Memory B cell (primary cell): ENCODE measurements at places on chromosomes 6 and 20.

DNA sequence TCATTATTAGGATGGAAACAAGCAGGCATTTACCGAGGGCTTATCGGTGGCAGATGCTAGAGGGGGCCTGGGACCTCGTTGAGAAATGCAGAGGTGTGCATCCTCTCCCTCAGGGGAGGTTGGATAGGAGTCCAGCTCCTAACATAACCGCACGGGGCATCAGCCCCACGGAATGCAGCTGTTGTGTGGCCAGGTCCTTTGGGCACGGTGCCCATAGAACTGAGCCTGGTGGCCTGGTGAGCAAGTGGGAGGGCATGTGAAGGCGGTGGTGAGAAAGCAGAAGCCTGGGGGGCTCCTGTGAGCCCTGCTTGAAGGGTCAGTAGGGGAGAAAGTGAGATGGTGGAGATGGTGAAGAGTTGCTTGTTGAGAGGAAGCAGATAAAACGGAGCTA, 143.7 kb downstream of the CDH26 start:
- no peak for DNase-seq

DNA sequence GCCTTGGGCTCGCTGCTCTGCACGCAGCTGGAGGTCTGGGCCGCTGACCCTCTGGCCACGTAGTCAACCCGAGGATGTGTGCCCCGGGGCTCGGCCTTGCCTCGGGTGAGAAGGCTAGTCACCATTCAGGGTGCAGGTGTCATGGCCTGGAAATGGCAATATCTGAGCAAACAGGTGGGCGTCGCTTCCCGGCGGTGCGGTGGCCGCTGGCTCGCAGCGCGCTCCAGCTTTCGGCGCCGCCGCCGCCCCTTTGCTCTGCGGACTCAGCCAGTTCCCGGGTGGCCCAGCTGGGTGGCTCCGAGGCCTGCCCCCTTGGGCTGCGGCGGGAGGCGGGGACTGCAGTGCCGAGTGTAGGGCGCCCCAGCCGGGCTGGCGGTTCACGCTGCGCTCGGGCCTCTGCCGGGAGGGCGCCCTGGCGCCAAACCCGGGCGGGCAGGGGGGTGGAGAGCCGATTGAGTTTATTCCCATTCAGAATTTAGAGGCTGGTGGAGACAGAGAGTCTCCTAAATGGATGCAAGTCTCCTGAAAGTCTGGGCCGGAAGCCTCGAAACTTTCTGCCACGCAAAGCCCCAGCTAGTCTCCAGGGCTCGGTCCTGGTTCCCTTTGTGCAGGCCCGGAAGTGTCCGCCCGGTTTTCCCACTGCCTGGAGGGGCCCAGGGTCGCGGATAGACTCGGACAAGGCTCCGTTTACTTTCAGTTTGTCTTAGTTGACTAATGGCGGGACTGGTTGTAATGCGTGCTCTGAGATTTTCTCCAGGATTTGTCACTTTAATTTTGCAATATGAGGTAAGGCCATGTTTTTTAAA, 11.3 kb upstream of the TFAP2A start:
- DNase-seq, result no peak

- DNase-seq, result no peak
Observed at GRCh38 chr6:22099923-22100322, 196.9 kb downstream of the PRL start.

- DNase-seq, result peak; percentile 68
Observed at GRCh38 chr6:16305246-16305725, 66.9 kb downstream of the GMPR start.

DNA sequence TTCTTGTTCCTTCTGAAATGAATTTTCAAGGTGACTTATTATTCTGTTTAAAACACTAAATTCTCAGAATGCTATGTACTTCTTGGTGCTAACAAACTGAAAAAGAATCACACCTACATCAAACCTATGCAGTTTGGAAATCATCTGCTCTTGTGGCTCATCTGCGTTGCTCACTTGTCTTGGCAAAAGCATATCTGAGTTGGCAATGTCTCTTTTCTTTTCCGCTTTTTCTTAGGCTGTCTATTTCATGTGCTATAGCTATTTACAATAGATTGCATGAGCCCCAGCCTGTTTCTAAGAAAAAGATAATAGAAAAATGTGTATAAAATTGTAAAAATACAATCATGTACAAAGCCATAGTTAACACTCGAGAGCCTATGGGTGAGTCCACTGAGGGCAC, 348.9 kb upstream of the AGPAT4 start:
- no peak for DNase-seq

DNA sequence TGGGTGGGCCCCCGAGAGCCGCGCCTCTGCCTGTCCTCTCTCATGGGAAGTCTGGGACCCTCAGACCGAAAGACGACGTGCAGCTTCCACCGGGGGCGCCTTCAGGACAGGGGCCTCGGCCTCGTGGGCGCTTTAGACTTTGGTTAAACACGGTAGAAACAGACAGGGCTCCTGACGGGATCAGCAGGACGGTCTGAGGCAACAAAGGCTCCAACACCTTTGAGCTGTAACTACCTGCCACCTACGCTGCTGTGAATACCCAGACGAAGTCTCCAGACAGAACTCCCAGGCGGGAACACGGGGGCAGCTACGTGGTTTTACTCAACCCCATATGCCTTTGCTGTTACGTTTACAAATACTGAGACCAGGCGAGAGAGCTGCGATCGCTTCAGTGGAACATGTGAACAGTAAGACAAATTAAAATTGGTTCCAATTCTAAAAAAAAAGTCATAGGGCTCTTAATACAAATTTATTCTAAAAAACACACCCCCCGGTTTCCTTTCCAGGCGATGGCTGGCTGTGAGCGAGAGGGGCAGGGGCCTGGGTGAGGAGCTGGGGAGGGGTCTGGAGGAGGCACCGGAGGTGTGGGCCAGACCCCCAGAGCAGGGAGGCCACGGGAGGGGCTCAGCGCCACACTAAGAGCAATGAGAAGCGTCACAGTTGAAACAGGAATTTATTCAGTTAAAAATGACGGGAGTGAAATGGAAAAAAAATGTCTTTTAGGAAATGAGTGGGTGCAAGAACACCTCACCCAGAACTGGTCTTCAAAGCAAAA, 453.2 kb downstream of the QKI start:
- no peak for DNase-seq

DNA sequence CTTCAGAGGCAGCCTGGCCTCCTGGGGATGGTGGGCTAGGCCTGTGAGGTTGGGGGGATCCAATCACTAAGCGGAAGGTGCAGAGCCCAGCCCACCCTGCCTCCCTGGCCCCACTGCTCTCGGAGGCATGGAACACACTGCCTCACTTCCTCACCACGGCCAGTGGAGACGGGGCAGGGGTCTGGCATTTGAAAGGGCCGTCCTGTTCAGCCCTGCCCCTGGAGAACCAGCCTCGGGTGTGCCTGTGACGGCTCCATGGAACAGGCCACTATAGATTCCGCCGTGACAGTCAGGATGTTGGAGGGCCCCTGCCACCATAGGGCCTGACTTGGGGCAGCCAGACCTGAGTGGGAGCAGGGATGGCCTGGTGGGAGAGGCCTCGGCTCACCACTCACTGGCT, 110.2 kb downstream of the DACT2 start:
- DNase-seq, result no peak

DNA sequence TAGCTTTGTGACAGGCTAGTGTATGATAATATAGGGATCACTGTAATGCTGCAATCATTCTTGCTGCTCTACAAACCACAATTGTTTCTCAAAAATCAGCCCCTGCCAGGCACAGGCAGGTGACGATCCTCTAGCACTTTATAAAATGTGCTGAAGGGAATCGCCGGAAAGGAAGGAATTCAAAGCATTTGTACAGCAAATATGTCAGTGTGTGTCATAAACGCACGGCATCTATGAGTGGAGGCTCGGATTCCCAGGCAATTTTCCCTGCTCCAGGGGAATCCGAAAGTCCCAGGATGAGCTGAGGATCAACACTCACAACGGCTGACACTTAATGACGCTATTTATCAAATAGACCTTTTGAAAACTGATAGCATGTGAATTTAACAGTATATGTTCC, 1.4 kb downstream of the PHACTR1 start:
- DNase-seq, result no peak

DNA sequence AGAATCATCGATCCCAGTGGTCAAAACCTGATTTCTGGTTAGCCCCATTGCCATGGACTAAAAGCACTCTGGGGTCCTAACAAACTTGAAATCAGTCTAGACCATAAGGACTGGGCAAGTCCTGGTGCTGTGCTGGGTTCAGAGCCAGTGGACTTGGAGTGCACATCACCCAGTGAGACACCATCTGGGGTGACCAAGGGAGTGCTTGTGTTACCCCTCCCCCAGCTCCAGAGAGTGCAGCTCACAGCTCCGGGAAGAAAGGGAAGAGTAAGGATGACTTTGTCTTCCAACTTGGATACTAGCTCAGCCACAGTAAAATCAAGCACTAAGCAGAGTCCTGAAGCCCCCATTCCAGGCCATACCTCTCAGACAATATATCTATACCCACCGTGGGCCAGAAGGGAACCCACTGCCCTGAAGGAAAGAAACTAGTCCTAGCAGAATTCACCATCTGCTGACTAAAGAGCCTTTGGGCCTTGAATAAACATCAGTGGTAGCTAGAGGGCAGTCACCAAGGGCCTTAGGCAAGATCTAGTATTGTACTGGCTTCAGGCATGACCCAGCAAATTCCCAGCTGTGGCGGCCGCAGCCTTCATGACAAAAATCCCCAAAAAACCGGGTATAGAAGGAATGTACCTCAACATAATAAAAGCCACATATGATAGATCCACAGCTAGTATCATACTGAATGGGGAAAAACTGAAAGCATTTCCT, 153.5 kb upstream of the OGFRL1 start:
- DNase-seq, result no peak
